ENCODE measurements at places on chromosomes 3 and 15.

- DNase-seq = no peak
These were observed 70.4 kb upstream of the CMTM7 start for GRCh38 chr3:32321095-32321790.

DNA sequence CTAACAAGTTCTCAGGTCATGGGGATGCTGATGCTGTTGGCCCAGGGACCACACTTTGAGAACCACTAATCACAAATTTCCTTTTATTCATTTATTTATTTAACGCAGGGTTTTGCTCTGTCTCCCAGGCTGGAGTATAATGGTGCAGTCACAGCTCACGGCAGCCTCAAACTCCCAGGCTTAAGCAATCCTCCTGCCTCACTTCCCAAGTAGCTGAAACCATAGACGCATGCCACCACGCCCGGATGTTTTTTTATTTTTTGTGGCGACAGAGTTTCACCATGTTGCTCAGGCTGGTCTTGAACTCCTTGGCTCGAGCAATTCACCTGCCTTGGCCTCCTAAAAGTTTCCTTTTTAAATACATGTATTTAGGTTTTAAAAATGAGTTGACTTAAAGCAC lies 20.7 kb upstream of the ISLR2 start:
- DNase-seq = no peak

GRCh38 chr3:181839916-181840297 lies 128.2 kb downstream of the SOX2 start:
- DNase-seq = no peak

- no peak for DNase-seq
These were observed 37.3 kb downstream of the BTD start for GRCh38 chr3:15638891-15639262.

GRCh38 chr3:30952786-30953185 lies 58.3 kb upstream of the GADL1 start:
- no peak for DNase-seq

DNA sequence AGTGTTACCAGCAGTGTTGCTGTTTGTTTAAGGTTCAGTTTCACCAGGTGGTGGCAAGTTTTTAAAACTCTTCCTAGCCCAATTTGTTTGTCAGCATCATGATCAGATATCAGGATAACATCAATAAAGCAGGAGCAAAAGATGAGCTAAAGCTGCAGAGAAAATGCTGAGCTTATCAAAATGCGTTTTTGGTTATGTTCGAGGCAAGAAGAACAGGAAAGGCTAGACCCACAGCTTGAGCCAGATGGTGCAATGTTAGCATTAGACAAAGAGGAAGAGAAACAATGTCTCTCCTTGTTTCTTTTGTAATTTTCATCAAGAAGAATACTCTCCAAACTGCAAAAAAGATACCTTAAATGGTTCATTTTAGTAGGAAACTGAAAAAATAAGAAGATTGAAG lies 66.2 kb downstream of the THRB start:
- no peak for DNase-seq

- no peak for DNase-seq
These were observed 1.5 kb downstream of the SLITRK3 start for GRCh38 chr3:165194511-165195240.

DNA sequence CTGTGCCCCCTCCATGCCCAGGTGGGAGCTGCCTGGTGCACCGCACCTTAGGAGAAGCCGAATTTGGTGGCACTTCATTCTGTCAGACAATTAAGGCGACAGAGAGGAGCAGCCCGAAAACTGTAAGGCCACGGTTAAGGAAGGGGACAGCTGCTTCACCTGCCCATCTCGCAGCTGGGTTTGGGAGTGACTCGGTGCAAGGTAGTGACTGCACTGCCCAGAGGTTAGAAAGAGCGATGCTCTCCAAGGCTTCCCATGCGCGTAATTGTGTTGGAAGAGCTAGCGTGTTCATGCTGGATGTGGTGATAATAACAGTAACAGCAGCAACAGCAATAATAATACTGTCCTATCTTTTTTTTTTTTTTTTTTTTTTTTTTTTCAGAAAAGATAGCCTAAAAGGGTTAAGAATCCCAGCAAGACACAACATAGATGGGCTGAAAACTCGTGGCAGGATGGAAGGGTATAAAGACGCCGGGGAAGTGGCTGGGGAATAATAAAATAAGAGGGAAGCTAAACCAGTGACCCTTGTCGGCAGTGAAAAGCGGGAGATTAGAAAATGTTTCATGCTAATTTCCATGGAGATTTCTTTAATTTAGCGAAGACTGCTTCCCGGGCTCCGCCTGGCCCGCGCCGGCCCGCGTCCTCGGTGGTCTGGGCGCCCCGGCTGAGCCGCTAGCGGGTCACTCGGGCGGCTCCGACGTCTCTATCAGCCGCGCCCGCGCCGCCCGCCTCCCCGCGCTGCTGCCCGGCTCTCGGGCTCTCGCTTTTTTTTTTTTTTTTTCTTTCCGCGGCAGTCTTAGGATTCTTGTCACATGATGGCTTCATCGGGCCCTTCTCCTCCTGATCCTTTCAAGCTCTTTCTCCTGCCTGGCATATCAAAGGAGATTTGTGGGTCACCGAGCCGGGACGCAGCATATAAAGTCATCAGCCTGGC lies 617.1 kb downstream of the NR2F2 start:
- no peak for DNase-seq

DNA sequence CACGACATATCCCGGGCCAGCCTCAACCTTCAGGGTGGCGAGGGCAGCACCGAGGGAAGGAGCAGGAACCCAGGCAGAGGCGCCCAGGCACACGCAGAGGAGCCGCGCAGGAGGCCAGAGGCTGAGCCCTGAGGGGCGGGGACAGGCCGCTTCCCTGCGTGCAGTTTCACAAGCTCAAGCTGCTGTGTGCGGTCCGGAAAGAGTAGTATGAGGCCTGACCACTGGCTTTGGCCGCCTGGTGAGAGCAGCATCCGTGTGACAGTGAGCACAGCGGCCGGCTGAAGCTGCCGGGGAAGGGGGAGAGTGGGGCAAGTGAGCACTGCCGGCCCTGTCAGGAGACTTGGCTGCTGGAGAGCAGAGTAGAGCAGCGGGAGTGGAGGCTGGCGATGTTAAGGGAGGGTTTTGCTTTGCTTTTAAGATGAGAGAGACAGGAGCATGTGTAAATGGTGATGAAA lies 8.7 kb downstream of the ZDHHC19 start:
- no peak for DNase-seq

- DNase-seq = no peak
These were observed 447 bp upstream of the SHQ1 start for GRCh38 chr3:72848703-72849081.

GRCh38 chr15:56383010-56383409 lies 17.8 kb downstream of the TEX9 start:
- no peak for DNase-seq

- DNase-seq = no peak
These were observed 27.8 kb upstream of the RPL32 start for GRCh38 chr3:12869035-12869621.
